Stimulated activated CD4-positive, alpha-beta T cell treated with anti-CD3 and anti-CD28 coated beads, Interleukin-2, amount 100 ng/mL, for 24 hours (primary cell): ENCODE measurements at places on chromosomes 5 and 9.

DNA sequence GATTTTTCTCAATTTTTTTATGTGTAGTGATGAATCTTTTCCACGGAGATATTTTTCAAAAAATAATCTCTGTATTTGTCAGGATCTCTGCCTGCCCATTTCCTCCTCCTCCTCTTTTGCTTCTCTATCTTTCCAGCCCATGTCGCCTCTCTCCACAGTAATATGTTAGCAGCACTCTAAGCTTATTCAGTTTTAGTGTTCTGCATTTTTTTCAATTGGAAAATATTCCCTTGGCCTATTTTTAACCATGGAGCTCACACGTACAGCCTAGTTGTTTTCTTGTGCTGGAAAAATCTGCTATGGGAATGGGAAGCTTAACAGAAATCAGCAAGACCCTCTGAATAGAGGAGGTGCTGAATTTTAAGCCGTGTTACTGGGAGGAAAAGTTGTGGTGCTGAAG, 16.3 kb downstream of the TRPC7 start:
- no peak for DNase-seq

GRCh38 chr5:75756211-75756610, 39.0 kb upstream of the POC5 start:
- DNase-seq, result no peak

DNA sequence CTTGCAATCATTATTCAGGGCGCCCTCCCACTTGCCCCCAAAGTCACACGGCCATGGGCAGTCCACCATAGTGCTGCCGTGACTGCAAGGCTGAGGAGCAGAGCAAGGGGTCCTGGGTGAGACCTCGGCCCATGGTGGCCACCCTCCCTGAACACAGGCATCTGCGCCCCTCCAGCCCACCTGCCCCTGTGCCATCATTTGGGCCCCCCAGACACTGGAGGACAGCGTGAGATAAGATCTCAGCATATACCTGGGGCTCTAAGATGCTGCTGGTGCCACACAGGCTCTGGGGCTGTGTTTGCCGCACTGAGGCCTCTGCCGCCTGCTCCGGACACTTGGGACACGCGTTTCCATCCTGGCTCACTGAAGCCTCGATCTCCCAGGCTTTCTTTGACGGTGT, 3.5 kb downstream of the TMEM250 start:
- no peak for DNase-seq

DNA sequence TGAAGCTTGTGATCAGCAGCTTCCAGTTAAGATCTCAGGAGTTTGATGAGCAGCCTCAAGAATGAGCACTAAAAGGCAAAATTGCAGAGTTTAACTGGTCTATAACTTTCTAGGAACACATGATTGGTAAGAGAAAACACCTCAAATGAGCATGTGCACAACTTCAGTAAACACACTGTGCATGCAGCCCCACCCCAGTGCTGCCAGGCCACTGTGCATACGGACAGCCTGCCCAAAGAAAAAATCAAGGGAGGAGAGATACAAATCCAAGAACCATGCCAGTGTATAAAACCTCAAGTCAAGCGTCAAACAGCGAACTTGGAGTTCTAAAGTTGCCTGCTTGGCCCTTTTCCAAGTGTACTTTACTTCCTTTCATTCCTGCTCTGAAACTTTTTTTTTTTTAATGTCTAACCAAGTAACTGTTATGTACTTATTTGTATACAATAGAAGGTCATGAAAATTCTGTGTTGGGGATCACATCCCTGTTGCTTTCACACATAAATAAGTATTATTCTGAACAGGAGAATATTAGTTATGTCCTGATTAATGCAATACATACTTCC, 125.6 kb upstream of the TSLP start:
- DNase-seq, result no peak

GRCh38 chr5:74372502-74373064, 267.9 kb downstream of the ENC1 start:
- no peak for DNase-seq

- DNase-seq, result no peak
Observed at GRCh38 chr5:2537378-2538145, 213.9 kb downstream of the IRX2 start.

DNA sequence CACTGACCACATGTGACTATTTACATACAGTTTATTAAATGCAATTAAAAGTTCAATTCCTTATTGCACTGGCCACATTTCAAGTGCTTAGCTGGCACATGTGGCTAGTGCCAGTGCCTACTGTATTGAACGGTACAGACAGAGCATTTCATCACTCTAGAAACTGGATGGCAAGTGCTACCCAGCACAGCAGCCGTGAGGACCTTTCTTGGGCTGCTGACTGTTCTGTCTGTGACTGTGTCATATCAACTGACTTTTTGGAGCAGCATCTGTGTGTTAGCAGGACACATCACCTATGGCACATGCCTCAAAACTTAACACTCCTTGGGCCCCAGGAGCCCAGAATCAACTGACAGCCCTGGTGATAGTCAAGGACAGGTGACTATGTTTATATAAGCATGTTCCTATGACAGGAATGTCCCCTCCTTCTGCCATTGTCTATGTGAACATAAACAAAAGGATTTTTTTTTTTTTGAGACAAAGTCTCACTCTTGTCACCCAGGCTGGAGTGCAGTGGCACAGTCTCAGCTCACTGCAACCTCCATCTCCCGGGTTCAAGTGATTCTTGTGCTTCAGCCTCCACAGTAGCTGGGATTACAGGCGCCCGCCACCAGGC, 8.9 kb downstream of the IRF1 start:
- DNase-seq, result no peak

DNA sequence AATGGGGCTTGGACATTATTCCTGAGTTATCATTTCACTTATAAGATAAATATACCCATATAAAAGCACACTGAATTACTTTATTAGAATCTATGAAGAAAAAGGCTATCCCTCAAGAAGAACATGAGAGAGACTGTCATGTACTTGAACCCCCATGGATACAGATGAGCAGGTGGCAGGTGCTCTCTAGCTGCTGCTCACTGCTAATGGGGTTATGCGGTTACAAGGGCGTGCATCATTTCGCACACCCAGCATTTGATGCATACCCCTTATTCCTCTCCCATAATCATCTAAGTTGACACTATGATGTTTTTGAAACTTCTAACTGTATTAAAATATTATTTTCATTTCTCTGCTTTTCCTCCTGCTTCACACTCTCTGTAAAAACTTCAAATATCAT, 16.4 kb downstream of the ITK start:
- DNase-seq, result no peak

GRCh38 chr5:34903260-34903659, 12.0 kb downstream of the RAD1 start:
- DNase-seq, result no peak

- no peak for DNase-seq
Observed at GRCh38 chr9:126428534-126429175, 102.0 kb downstream of the MVB12B start.

DNA sequence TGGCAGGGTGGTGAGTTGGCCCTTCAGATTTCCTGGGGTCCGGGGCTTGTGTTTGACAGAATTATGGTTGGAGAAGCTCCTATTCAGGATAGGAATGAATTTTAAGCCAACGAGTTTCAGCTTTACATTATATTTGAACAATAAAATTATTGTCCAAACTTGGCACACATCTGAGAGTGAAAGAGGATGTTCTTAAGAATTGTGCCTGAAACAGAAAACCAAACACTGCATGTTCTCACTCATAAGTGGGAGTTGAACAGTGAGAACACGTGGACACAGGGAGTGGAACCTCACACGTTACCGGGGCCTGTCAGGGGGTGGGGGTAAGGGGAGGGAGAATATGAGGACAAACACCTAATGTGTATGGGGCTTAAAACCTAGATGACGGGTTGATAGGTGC, 111.8 kb upstream of the ACTBL2 start:
- DNase-seq, result no peak

- no peak for DNase-seq
Observed at GRCh38 chr5:852431-853401, 1.9 kb upstream of the ZDHHC11 start.

DNA sequence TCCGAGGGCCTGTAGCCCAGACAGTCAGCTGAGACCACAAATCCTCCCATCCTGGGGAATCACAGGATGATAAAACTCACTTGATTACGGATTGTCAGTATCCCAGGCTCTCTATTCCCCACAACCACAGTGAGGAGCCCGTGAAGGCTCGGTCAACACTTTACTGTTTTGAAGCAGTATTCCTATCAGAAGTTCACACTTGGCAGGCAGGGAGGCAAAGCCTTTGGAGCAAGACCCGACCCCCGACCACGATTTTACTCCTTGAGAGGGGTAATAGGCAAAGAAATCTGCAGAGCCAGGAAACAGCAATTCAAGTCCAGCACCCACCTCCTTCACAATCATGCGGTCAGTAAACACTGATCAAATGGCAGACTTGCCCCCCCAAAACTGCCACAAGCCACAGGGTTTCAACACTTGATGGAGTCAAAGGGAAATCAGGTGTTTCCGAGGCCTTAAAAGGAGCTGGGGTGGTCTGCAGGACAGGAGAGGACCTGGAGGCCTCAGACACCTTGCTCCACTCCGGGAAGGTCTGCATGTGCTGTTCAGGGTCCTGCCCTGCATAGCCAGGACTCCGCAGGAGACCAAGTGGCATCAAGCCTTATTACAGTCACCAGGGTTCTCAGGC, 25.2 kb downstream of the BICD2 start:
- no peak for DNase-seq

DNA sequence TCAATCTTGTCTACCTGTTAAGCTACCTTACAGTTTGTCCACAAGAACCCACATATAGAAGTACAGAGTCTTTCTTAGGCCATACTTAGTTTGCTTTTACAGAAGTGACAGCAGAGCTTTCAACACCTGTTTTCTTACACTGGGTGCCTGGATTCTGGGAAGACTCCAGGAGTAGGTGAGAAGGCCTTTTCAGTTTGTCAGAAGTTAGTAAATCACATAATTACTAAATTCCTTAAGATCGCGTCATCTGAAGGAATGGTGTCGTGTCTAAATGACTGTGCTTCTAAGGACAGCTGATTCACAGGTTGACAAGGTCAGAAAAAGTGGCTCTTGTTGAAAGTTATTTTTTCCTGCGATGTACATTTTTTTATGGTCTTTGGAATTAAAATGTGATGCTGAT, 97.0 kb upstream of the FAM120A start:
- no peak for DNase-seq

DNA sequence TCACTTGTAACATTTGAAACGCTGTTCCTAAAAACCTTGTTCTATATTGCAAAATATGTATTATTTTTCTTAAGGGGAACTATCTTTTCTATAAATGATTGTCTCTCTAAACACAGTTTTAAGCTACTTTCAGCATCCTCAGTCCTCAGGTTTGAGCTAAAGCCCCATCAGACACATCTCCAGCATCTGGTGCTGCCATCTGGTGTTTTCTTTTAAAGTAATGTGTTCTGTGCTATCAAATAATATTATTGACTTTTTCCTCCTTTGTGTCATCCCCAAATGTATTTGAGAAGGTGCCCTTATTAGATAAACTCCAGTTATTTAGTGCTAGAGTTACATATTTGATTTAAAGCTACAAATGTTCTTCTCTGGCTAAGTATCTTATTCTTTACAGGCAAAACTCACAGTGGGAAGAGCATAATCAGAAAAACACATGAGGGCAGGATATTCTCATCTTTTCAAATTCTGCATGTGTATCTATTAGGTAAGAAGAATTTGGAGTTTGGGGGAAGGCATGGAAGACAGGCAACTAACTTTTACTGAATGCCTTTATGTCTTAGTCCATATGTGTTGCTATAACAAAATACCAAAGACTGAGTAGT, 27.5 kb downstream of the ZNF474 start:
- DNase-seq, result no peak

GRCh38 chr9:1917396-1917935, 97.7 kb upstream of the SMARCA2 start:
- no peak for DNase-seq

DNA sequence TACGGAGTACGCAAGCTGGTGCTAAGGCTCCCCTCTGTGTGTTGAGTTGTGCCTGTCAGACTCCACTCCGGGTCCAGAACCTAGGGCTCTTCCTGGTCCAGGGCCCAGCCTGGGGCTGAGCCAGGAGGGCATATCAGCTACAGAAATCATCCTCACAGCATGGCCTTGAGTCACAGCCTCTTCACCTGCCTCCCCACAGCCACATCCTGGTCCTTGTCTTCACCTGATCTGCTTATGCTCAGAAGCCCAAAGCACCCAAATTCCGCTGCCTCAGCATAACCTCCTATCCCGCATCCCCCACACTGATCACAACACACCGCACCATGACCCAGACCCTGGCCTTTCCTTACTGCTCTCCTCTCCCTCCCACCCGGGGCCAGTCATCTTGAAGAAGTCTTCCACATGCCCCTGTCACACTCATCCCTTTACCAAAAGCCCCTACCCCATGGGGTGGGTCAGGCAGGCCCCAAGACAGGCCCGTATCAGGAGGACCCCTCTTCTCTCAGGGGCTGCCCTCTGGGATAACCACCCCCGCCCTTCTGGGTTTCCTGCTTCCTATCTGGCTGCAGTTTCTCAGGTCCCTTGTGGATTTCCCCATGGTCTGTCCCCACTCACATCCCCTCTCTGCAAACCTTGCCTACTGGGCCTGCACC, 1.3 kb upstream of the IL3 start:
- peak; percentile 24 for DNase-seq

- DNase-seq, result no peak
Observed at GRCh38 chr9:130929571-130930038, 9.4 kb downstream of the FIBCD1 start.

- no peak for DNase-seq
Observed at GRCh38 chr5:355958-356357, 34.4 kb downstream of the AHRR start.

GRCh38 chr9:83714329-83714728, 6.6 kb upstream of the UBQLN1 start:
- DNase-seq, result no peak

GRCh38 chr9:124450931-124451661, 845 bp downstream of the ADGRD2 start:
- DNase-seq, result no peak
